CD4-positive, alpha-beta T cell treated with Interleukin-4 for 4 hours (primary cell): ENCODE measurements at places on chromosomes 13 and 19.

DNA sequence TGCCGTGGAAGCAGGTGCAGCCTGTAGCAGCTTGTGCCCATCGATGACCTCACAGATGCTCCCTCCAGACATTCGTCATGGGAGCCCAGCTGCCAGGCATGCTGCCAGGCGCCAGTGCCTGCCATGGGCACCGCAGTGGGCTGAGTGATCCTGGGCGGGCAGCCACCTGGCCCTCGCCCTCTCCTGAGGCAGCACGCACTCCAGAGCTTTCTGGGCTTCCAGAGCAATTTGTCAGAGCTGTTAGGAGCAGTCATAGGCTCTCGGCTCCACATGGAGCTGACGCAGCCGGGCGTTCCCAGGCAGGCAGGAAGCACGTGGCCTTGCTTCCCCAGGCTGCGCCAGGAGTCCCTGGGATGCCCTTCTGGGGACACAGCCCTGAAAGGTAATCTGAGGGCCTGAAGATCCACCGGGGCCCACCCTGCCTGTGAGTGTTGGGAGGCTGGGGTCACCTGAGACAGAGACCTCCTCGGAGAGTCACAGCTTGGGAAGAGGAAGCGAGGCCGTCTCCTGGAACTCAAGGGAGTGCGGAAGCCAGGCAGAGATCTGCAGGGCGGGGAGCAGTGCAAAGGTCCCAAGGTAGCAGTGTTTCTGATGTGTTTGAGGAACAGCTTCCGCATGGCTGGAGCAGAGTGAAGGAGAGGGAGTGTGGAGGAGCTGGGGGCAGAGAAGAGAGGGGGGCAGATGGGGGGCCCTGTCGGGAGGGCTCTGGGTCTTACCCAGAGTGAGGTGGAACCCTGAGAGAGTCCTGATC lies 50.6 kb downstream of the DPF1 start:
- no peak for DNase-seq

DNA sequence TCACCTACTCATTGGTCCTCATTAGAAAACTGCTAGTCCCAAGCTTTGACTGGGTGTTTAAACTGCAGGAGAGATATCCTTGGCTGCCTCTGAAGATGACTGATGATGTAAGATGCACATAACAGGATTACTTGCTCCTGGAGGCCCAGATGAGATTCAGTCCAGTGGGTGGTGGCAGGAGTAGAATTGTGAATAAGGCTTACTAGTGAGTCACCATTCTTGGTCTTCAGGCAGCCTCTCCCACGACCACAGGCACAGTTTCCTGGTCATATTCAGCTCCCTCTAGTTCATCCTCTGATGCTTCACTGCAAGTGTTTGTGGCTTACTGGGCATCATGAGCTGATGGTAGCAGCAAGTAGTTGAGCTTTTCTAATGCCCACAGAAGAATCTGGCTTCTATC lies 12.1 kb downstream of the SERTM1 start:
- no peak for DNase-seq

- no peak for DNase-seq
These were observed 9.7 kb downstream of the BCKDHA start for GRCh38 chr19:41407271-41407670.

DNA sequence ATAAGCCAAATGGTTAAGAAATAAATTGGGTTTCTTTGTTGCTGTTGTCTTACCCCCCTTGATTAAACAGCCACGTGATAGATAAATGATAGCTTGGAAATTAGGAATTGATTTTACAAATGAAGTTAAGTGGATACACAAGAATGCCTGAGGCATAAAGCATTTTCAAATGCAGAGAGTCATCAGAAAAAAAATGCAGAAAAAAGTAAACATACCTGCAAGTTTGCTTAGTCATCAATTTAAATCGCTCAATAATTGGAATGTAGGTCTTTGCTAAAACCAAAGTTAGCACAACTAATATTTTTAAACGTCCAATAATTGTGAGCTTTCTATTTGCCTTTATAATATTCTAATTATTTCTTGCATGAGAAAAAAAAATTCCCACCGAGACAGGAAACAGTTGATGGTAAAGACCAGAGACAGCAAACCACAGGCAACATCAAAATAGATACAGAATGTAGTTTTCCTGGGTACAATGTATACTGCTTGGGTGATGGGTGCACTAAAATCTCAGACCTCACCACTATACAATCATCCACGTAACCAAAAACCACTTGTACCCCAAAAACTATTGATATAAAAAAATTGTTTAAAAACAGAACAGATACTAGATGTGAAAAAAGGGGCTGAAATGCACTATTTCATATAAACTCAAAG lies 924.0 kb downstream of the PCDH9 start:
- DNase-seq = no peak

DNA sequence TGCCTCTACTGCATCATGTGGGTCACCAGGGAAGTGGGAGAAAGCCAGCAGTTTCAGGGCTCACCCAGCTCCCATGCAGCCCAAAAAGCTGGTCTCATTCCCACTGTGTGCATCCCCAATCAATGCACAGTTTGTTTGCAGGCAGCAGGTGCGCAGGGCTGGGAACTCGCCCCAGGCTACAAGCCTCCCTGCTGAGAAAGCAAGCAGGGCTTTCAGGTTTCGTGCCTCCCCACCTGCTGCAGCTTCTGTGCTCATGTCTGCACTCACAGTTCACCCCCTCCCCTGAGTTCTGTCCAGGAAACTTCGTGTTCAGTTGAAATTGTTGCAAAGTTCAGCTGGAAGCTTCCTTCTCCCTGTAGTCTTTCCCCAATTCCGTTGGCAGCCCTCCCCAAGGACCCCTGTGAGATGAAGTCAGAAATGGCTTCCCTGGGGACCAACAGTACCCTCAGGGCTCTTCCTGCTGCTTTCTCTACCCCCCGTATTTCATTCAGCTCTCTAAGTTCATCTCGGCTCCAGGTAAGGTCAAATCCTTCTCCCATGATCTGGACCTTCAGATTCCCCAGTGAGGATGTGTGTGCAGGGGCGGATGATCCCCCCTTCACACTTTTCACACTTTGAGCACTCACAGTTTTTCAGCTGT lies 10.3 kb upstream of the KLK3 start:
- DNase-seq = no peak

DNA sequence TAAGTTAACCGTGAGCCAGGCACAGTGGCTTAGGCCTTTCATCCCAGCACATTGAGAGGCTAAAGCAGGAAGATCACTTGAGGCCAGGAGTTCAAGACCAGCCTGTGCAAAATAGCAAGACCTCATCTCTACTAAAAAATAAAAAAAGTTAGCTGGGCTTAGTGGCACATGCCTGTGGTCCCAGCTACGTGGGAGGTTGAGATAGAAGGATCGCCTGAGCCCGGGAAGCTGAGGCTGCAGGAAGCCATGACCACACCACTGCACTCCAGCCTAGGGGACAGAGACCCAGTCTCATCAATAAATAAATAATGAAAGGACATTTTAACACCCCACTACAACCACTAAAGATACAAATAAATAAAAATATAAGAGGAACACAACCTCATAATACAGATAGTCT lies 21.6 kb downstream of the LSM14A start:
- DNase-seq = no peak

DNA sequence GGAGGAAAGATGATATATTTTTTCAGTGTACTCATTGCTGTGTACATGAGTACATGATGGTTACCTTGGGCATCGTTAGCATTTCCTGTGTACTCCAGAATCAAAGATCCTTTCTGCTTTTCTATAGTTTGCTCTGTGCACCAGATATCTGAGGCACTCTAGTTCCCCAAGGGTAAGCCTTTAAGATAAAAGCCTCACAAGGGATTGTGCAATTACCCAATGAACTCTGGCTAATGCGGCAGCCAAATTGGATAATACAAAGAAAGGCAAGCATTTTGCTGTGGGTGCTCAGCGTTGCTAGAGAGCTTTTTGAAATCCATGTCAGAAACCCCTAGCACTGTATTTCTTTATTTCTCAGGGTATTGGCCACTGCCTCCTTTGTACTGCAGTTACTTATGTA lies 2.9 kb downstream of the CYSLTR2 start:
- DNase-seq = no peak

DNA sequence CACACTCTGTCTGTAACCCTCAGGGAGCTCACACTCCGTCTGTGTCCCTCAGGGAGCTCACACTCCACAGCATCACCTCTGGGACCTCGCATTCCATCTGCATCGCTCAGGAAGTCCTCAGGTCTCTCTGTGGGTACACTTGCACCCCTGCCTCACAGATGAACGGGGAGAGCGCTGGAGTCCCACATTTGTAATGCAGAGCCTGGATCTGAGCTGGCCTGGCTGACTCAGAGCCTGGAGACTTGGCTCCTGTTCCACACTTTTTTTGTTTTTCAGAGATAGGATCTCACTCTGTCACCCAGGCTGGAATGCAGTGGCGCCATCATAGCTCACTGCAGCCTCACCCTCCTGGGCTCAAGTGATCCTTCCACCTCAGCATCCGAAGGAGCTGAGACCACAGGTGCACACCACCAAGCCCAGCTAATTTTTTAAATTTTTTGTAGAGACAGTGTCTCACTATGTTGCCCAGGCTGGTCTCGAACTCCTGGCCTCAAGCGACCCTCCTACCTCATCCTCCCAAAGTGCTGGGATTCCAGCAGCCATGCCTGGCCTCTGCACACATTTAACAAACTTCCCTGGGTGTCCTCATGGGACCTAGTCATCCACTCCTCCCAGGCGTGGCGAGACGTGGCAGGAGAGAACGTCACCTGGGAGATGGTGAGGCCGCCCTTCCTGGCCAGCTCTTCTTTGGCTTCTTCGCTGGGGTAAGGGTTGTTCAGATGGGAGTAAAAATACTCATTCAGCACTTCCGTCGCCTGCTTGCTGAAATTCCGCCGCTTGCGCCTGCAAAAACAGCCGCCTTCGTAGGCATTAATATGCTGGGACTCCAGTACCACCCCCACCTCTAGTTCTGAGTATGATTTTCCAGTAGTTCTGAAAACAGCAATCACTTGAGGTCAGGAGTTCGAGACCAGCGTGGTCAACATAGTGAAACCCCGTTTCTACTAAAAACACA lies 31.0 kb downstream of the CILP2 start:
- DNase-seq = no peak

- no peak for DNase-seq
These were observed 403.9 kb downstream of the LIG4 start for GRCh38 chr13:107811233-107812013.

DNA sequence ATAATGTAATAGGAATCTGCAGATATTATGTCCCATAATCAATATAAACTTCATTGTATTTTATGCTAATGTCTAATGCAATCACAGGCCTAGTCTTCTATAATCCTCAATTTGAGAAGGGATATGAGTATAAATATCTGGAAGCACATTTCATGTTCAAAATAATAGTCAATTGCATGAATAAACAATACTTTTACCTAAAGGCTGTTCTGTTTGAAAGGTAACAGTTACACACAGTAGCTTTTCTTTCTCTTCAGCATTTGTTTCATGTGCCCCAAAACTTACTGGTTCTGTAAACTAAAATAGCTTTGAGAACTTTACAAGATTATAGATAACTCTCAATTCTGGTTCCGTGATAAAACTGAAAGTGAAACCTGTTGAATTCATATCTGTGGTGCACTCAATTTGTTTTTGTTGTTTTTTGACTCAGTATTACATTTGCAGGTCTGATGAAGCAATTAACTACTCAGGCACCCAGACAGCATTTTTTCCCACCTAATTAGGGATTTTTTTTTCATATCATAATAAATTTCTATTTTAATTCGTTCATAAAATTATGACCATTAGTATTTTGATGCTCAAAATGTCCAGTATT lies 1193.8 kb downstream of the SLITRK1 start:
- peak; percentile 21 for DNase-seq

- no peak for DNase-seq
These were observed 140.0 kb downstream of the MYO16 start for GRCh38 chr13:108769213-108770070.

GRCh38 chr19:45340232-45340898 lies at the start of gene KLC3:
Gene KLC3 (plus strand): TSS chr19:45340750. CDS start chr19:45345542, 4,792 bp downstream.
- DNase-seq = no peak

GRCh38 chr19:44718441-44719261 lies 19.7 kb downstream of the CEACAM16 start:
- no peak for DNase-seq

GRCh38 chr19:18542941-18543813 lies at the start of gene FKBP8:
Gene FKBP8 (minus strand): TSS chr19:18543573. CDS start chr19:18541970, 1,603 bp downstream.
- DNase-seq = peak; percentile 90

DNA sequence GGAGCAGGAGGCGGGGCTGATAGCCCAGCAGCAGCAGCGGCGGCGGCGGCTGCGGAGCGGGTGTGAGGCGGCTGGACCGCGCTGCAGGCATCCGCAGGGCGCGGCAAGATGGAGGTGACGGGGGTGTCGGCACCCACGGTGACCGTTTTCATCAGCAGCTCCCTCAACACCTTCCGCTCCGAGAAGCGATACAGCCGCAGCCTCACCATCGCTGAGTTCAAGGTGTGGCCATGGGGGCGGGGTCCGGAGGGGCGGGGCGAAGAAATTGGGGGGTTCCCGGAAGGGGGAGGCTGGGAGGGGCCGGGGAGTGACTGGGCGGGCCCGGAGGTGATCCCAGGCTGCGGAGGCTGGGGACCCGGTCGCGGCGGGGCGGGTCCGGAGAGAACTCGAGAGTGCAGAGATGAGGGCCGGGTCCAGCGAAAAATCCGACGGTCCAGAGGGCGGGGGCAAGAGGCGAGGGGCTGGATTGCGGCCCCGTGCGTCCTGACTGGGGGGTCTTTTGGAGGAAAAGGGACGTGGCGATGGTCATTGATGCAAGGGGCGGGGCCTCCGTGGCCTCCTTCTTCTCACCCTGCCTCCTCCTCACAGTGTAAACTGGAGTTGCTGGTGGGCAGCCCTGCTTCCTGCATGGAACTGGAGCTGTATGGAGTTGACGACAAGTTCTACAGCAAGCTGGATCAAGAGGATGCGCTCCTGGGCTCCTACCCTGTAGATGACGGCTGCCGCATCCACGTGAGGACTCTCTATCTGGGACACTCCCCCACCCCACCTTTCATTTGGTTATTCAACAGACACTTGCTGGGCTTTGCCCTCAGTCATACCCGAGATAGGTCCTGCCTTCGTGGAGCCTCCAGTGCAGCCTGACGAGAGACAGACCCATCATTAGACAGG lies at the start of gene TBCB:
TSS of gene TBCB (plus strand) at position 16 of the 891 bp plus-strand sequence. CDS start at position 109, 93 bp downstream.
- DNase-seq = no peak

DNA sequence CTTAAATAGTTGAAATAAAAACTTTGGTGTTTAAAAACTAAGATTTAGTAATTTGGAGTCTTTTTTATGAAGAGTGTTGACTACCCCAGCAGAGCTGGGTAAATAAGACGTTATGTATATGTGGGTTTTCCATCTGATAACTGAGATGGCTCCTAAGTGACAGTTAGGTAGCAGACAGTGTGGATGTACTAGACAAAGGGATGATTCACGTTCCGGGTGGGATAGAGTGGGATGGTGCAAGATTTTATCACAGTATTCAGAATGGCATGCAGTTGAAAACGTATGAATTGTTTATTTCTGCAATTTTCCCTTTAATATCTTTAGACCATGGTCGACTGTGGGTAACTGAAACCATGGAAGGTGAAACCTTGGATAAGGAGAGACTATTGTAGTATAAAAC lies 50.4 kb downstream of the NAA16 start:
- DNase-seq = no peak

DNA sequence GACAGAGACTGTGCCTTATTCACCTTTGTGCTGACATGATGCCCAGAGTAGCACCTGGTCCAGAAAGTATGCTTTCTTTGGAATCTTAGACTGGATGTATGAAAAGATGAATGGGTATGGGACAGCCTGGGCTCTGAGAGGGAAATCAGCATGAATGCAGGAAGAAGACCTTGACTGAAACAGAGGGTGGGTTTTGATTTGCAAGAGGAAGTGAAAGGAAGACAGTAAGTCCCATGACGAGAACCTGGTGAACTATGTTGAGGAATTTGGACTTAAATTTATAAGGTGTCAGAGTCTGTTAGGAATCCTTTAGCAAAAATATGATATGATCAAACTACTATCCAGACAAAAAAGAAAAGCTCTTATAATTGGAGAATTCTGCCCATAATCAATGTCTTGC lies 301.9 kb downstream of the SPRY2 start:
- DNase-seq = no peak

- peak; percentile 60 for DNase-seq
These were observed 3.4 kb downstream of the SF3A2 start for GRCh38 chr19:2239771-2240770.
